ENCODE measurements at places on chromosomes 6 and 20.

DNA sequence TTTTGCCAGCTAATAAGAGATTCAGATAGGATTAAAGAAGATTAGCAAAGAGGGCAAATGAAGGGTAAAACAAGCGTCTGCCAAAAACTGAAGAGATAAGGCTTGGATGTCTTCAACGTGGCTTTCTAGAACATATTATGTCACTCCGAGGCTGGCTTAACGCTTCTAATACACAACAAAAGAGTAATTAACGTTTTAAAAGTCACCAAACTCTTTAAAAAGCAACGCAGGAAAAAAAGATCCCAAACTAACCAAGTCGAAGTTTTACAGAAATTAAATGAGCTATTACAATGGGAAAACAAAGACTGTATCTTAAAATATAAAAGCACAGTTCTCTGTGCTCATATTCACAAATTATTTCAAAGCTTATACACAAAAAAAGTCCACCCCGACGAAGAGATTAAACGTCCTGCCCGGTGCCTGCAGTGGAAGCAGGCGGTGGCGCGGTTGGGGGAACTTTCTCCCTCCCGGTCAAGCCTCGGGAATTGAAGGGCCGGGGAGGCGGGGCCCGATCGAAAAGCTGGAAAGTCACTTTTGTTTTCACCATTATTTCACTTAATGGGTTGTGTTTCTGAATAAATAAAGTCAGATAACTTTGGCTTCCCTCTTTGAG is 1.2 kb downstream of the MAK start:
- peak; percentile 47 for DNase-seq

GRCh38 chr6:32073613-32074012 is 35.4 kb downstream of the CYP21A2 start:
- no peak for DNase-seq

GRCh38 chr6:25637211-25637610 is 14.8 kb upstream of the SCGN start:
- no peak for DNase-seq

DNA sequence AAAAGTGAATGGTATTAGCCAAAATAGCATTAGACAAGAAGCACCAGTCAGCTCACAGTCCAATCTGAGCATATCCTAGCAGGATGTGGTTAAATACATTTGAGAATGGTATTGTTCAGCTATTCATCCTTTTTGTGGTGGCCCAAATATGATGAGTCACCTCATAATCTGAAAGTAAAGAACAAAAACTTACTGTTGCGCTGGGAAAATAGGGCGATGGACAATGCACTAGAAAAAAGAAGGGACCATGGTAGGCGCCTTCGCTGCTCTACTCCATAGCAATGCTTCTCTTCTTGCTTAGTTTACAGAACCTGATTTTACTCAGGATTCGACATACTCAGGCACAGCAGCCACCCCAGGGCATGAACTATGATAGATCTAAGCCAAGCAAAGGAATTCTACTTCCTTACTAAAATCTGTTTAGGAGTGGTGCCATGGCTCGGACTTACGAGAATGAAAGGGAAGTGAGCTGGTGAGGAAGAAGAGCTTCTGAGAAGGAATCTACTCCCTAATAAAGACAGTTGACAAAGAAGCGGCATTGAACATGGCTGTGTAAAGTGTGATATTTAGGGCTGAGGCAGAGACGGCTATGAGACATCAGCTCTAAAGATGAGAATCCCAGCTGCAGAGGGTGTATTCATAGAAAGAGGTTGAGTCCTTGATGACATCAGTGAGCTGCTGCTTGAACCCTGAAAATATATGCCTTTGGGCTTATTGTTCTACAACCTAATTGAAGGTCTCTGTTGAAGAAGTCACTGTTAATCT is 16.6 kb upstream of the FBXO9 start:
- peak; percentile 73 for DNase-seq

DNA sequence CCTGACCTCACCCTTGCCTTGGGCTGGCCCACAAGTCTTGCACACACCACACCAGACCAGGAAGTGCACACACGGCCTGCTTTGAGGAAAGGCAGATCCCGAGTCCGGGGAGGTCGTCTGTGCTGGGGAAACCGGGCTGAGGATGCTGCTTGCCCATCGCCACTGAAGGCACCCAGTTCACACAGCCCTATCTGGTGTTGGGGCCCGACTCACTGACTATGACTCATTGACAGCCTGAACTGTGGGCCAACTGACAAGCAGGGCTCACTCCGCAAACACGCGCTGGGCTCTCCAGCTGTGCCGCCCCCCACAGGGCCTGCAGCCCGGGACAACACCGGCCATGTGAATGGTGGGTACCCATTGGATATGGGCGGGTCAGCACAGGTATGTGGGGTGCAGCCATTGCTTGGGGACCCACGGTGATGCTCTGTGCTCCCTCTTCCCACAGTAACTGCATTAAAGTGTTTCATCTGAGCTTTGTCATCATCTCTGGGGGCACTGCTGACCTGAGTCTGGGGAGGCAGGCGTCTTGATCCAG is 1.6 kb downstream of the SAMD10 start:
- DNase-seq, result peak; percentile 31

GRCh38 chr6:28927846-28928245 is 4.1 kb upstream of the TRIM27 start:
- no peak for DNase-seq

DNA sequence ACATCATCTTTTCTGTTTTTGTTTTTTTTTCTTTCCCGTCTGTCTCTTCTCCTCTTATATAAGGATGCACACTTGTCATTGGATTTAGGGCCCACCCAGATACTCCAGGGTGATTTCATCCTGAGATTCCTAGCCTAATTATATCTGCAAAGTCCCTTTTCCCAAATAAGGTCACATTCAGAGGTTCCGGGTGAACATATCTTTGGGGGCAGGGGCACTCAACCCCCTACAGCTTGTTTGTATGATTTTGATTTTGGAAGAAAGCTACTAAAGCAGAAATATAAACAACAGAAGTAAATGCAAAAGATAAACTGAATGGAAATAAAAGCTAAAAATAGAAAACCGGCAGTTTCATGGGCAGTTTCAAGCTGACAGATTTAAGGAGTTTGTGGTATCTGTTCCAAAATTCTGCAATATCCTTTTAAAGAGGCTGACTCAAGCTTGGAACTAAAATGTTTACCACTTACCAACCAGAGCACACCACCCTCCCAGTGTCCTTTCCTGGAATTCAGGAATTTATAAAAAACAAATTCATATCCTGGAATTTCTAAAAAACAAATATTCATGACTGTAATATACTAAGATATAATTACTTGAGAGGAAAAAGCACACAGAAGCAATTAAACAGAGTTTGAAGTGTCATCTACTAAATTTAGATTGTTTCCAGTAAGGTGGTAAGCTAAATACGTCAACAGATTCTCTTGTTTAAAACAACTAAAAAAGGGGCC is 100.0 kb upstream of the CARMIL1 start:
- DNase-seq, result peak; percentile 82

DNA sequence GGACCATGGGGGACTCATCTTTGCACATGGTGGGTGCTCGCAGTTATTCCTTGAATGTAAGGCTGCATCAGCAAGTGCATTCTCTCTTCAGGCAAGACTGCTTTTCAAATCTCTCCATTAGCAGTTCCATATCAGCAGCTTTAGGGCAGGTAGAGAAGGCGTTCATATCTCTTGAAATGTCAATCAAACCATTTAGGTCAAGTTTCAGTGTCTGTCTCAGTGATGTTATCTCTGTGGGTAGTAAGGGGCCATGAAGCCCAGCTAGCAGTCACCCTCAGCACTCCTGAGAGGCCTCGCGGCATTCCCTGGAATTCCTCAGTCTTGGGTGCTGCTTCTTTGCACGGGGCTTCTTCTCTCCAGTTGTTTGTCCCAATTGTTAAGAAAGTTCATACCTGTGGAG is 24.2 kb downstream of the FARS2 start:
- DNase-seq, result no peak

GRCh38 chr20:25397821-25398220 is 7.2 kb upstream of the ABHD12 start:
- no peak for DNase-seq

- DNase-seq, result no peak
Measured at GRCh38 chr20:48384147-48384818, 443.5 kb downstream of the PREX1 start.

DNA sequence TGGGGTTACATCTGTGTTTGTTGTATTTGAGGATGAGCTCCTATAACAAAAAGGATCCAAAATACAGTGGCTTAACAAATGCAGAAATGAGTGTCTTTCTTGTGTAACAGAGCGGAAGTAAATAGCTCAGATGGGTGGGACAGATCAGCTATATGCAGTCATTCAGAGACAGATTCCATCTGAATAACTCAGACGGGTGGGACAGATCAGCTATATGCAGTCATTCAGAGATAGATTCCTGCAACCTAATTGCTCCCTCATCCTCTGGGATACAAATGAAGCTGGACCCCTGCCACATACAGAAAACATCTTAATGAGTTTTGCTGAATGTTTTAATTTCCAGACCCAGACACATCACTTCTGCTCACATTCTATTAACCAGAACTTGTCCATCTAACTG is 332.3 kb downstream of the BCKDHB start:
- peak; percentile 73 for DNase-seq

DNA sequence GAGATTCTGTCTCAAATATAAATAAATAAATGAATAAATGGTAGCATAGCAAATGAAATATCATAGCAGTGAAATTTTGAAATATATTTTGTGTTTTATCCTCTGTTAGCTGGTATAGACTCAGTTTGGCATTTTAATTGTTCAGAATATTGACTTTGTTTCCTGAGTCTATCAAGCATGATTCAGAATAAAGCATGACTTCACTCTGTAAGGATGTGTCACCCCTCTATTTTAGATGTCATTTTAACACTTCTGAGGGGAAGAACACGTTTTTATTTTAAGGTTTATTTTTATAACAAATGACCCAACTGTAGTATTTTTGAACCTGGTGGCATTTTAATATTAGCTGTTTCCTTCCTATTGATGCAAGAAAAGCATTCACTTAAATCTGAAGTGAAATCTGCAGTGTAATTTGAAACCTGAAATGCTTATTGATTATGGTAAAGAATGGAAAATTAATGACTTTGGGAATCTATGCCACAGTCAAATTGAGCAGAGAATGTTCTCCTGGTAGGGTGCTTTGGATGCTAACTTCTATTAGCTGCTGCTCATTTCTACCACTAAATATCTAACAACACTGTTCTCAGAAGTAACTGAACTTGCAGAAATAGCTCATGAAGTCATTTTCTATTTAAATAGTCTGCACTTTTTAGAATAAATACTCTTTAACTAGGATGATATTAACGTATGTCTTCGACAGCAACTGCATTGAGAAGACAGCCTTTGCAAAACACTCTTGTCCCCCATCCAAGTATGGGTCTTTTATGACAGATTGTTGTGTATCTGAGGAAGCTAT is 114.2 kb downstream of the SOX4 start:
- DNase-seq, result no peak
